ENCODE measurements at places on chromosomes 13 and 19.

- DNase-seq: no peak
- no peaks in the 10 kb centered on the region for H3K4me1 ChIP-seq
- H3K36me3 ChIP-seq: no peaks in the 10 kb centered on the region
- H3K27me3 ChIP-seq: no peaks in the 10 kb centered on the region
Observed at GRCh38 chr19:9065457-9066014, 21.3 kb upstream of the OR1M1 start.

GRCh38 chr13:27081893-27082679 lies 89.5 kb downstream of the USP12 start:
- H3K4me3 ChIP-seq: no peak overlapping the region
- H3K4me1 ChIP-seq: no peaks in the 10 kb centered on the region
- DNase-seq: no peak
- H3K27ac ChIP-seq: no peak overlapping the region
- H3K36me3 ChIP-seq: no peaks in the 10 kb centered on the region
- no peaks in the 10 kb centered on the region for H3K27me3 ChIP-seq

GRCh38 chr13:77893066-77893465 lies 25.6 kb downstream of the EDNRB start:
- no peaks in the 10 kb centered on the region for H3K4me1 ChIP-seq
- H3K27ac ChIP-seq: no peak overlapping the region
- DNase-seq: no peak
- H3K27me3 ChIP-seq: no peaks in the 10 kb centered on the region

GRCh38 chr13:50410921-50411746 lies 395.9 kb downstream of the KCNRG start:
- H3K36me3 ChIP-seq: no peaks in the 10 kb centered on the region
- no peaks in the 10 kb centered on the region for H3K27me3 ChIP-seq
- no peaks in the 10 kb centered on the region for H3K4me1 ChIP-seq
- no peak overlapping the region for H3K4me3 ChIP-seq

DNA sequence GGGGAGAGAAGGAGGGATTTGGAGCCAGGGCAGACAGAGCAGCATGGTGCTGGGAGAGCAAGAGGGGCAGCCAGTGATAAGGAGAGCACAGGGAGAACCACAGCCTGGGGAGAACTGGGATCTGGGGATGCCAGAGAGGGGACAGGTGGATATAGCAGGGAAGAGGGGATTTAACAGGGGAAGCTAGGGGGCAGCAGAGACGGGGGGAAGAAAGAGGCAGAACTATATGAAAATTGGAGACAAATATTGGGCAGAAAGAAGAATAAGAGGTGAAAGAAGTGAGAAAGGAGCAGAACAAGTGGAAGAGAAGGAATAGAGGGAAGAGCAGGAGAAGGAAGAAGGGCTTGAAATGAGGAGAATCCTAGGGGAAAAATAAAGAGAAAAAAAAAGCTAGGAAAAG lies 6.5 kb upstream of the ZNF528 start:
- H3K36me3 ChIP-seq: no peaks in the 10 kb centered on the region
- H3K27ac ChIP-seq: no peak overlapping the region
- H3K27me3 ChIP-seq: no peaks in the 10 kb centered on the region
- DNase-seq: no peak
- H3K4me3 ChIP-seq: no peak overlapping the region

DNA sequence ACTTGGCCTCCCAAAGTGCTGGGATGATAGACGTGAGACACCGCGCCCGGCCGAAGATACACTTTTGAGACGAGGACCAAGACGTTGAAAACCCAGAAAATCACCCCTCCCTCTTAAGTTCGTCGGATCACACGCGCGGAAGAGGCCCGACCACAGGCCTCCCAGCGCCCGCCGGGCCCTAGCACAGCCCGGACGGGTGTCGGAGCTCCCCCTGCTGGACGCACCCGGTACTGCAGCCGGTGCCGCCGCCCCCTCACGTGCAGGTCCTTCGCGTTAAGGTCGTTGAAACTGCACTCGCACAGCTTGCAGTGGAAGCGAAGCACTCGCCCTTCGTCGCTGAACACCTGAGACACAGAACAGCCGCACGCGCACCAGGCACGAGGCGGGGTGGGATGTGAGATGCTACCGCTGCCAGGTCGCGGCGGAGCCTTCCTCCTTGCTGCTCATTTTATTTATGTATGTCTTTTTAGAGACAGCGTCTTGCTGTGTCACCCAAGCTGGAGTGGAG lies 35.7 kb upstream of the MATK start:
- H3K36me3 ChIP-seq: no peaks in the 10 kb centered on the region
- peaks cover 2% of the 10 kb centered on the region for H3K4me1 ChIP-seq
- no peak overlapping the region for H3K27ac ChIP-seq
- no peak overlapping the region for H3K4me3 ChIP-seq
- no peaks in the 10 kb centered on the region for H3K27me3 ChIP-seq
- peak; percentile 27 for DNase-seq

All from prostate gland (tissue), 2 donors.